ENCODE measurements at places on chromosomes 6 and 20.

GRCh38 chr6:31660381-31661261 lies at the start of gene C6orf47:
Gene C6orf47, minus strand, starts transcription at chr6:31660778. Its CDS starts 831 bp downstream, at chr6:31659947.
- peak; percentile 78 for DNase-seq

DNA sequence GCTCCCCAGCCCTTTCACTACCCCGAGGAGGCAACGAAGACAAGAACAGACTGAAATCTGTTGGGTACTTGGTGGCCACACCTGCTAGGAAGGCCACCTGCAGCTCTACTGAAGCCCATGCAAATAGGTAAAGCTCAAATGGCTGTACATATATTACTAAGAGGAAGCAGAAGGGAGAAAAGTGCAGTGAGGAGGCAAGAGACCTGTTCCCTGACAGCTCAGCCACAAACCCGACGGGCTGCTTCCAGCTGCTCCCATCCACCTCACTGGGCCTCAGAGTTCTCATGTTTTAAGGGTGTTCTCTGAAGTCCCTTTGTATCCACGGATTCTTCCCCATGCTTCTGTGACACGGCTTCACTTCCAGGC lies 24.6 kb downstream of the TRAM2 start:
- no peak for DNase-seq

DNA sequence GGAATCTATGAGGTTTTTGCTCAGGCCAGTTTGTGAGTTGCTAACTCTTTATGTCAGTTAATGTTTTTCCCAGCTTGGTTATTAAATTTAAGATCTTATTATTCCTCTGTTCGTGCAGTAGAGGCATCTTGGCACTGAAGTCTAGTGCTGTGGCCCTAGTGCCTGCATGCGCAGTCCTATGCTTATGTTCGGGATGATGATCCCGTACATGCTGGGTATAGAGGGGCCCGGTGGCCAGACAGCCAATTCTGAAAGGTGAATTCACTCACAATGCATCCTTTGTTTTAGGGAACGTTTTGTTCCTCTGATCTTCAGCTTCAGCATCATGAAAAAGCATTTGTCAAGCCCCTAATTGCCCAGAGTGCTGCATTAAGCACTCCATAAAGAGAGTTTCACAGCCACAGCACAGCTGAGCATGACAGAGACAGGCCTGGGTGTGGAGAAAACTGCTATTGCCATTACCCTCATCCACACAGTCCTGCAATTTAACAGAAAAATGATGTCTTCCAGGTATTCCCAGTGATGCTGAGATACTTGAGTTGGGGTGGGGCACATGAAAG lies 39.8 kb upstream of the BACH2 start:
- DNase-seq, result no peak

- no peak for DNase-seq
These were observed 153.4 kb downstream of the COL12A1 start for GRCh38 chr6:75052491-75052890.

- DNase-seq, result no peak
These were observed 433.2 kb downstream of the CD83 start for GRCh38 chr6:14550822-14551221.

GRCh38 chr6:31736021-31736767 lies at the start of gene CLIC1:
Gene CLIC1, minus strand, starts transcription at chr6:31736530. Its CDS starts 230 bp downstream, at chr6:31736300.
- peak; percentile 83 for DNase-seq

DNA sequence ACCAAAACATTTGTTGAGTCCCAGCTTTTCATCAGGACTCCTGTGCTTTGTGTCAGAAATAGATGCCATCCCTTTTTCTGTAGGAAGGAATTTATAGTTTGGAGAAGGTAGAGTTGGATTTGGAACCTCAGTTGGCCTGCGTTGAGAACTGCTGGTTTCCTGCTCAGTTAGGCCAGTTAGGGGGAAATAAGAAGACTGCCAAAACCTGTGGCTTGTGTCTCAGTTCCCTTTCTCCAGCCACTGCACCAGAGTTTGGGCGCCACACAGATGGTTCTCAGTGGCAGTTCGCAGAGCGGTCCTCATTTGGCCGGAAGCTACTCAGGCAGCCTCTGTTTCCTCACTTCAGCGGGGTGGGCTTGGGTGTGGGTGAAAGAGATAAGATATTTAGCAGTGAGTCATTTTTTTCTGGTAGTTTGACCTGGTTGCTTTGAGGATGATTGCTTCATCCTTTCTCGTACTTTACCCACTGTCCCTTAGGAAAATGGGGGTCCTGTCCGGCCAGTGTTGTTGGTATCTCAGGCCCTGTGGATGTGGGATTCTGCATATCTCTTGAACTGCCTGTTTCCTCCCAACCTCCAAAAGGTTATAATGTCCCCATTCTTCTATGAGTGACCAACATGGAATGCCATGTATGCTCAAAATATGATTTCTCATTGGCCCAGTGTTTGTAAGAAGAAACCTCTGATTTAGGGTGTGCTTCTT lies 53.7 kb downstream of the JARID2 start:
- DNase-seq, result peak; percentile 34

- no peak for DNase-seq
These were observed 175.4 kb downstream of the UTRN start for GRCh38 chr6:144460327-144461095.

GRCh38 chr6:15017261-15017660 lies 228.6 kb upstream of the JARID2 start:
- DNase-seq, result no peak

DNA sequence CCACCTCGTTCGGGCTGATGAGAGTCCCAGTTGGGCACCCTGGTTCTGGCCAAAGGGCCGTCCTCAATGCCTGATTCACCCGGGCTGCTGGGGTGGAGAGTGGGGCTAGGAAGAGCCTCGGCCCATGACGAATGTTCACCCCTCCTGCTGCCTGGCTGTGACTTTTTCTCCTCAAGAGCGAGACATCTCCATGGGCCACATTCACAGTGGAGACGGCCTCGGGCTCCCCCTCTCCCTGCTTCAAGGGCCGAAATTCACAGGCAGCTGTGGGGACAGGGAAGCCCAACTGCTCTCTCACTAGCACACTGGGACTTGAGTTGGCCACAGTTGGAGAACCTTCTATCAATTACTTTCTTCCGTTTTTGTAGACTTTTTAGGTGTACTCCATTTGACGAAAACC lies 138.0 kb downstream of the SYNDIG1 start:
- DNase-seq, result no peak

DNA sequence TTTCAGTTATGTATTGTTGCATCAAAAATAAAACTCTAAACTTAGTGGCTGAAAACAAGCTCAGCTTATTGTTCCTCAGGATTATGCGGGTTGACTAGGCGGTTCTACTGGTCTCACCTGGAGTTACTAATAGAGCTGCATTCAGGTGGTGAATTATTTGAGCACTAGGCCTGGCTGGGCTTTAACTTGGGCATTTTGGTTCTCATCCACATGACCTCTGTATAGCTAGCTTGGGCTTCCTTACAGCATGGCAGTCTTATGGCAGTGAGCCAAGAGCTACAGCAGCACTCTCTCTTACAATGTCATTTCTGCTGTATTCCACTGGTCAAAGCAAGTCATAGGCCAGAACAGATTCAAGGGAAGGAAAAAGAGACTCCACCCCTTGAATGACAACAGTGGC lies 1.6 kb downstream of the PGBD1 start:
- no peak for DNase-seq

DNA sequence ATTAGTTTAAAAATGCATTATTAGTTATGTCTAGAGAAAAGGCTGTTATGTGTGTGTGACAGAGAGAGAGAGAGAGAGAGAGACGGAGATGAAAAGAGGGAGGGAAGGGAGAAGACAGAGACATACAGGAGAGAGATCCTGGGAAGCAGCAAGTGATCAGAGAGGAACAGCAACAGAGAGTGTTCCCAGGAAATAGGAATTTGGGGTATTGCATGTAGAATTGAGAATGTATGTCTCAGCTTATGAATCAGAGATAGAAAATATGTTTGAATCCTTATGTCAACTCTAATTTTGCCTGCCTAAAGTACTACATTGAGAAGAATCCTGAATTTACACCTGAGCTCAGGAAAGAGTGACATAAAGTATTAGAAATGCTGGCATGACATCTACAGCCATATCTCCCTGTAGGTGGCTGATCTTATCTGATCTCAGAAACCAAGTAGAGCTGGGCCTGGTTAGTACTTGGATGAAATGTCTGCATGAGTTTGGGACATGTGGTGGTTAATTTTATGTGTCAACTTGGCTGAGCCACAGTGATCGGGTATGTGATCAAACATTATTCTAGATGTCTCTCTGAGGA lies 130.6 kb downstream of the TENT5A start:
- no peak for DNase-seq

DNA sequence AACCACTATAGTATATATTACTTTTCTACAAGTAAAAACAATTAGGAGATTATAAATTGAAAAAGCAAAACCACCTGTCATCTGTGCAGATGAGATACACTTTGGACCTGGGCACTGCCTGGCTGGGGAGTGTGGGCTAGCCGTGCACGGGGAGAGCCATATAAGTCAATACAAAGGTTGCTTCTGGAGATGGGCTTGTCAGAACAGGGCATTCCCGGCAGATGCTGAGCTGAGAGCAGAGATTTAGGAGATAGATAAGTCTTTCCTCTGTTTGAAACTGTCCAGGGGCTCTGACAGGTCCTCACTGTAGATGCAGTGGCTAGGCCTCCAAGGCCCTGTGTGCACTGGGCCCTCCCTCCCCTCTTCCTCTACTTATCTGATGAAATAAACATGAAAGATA lies 34.5 kb downstream of the CD164 start:
- no peak for DNase-seq

DNA sequence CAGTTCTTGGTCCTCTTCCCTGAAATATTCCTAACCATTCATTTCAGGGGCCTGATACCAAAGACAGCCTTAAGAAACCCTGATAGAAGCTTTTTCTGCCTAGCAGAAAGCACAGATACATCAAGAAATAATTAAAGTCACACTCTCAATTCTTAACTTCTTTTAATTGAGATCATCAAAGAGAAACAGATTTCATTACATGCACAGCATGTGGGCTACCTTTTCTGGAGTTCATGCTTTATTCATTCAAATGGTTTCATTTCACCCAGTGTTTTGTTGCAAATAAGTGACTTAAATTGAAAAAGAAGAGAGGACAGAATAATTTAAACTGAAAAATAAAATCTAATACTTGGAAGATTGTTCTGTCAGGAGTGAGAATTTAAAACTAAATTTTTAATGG lies 192.6 kb upstream of the GGTLC1 start:
- no peak for DNase-seq

- no peak for DNase-seq
These were observed 20.7 kb upstream of the ZMYND8 start for GRCh38 chr20:47377122-47377722.

GRCh38 chr6:56730663-56731529 lies 88.2 kb upstream of the DST start:
- peak; percentile 85 for DNase-seq

DNA sequence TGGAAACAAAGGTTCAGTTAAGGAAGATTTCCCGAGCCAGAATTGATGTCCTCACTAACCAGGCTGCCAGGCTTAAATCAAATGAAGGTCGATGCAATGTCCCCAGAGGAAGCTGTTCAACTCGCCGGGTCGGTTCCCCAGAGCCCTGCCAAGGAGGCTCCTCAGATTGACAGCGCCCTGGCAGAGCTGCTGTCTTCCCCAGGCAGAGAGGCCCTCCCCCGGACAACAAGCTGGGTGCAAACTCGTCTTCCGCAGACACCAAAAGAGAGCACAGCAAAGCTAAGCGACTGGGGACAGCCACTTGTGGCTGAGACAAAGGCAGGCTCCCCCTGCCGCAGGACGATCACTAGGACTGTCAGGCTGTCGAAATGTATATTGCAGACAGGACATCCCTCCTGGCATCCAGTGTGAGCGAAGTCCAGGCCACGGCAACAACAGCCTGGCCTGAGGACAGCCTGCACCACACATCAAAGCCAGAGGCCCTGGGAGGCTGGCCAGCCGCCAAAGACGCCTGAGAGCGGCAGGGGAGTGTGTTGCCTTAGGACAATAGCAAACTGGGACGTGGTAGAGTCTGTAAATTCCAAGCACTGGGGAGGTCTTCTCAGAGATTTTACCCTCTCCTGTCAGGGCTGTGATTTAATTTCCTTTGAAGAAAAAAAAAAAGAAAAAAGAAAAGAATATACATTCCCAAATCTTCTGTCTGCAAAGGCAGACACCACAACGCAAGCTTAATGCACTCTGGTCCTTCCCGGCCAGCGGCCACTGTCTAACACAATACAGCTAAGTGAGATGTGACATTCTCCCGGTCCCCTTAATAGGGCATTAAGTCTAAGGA lies 99.1 kb downstream of the HIVEP2 start:
- DNase-seq, result peak; percentile 80

- no peak for DNase-seq
These were observed 850.5 kb upstream of the MAP3K7 start for GRCh38 chr6:91437315-91437729.

- DNase-seq, result peak; percentile 10
These were observed 460.2 kb upstream of the BTBD3 start for GRCh38 chr20:11457488-11457887.

DNA sequence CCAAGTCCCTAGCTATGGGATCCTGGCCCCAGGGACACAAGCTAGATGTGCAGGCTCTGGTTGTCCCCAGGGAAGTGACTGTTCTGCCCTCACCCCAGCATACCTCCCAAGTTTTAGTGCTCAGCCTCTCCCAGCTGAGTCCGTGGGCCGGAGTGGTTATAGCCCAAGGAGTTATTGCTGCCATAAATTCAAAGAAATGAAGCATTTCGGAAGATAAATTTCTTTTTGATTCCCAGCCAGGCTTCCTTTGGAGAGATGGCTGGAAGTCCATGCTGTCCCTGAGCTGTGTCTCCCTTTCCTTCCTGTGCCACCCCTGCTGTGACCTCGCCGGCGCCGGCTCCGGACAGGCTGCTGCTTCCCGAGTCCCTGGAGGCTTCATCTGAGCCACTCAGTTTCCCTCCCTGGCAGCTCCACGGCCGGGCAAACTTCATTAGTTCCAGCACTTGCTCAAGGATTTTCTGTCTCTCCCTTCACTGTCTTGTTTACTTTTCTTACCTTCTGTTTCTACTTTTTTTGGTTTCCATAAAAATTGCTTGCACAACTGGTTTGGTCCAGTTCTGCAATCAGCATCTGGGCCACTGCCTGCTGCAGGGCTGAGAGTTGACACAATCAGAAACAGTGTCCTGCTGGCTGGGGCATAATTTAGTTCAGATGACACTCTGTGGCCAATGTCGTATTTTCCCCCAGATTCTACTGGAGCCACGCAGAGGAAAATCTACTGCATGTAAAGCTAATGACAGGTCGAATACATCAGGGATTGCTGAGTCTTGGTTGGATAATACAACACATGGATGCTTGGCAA lies 225.5 kb downstream of the SYNDIG1 start:
- peak; percentile 18 for DNase-seq

DNA sequence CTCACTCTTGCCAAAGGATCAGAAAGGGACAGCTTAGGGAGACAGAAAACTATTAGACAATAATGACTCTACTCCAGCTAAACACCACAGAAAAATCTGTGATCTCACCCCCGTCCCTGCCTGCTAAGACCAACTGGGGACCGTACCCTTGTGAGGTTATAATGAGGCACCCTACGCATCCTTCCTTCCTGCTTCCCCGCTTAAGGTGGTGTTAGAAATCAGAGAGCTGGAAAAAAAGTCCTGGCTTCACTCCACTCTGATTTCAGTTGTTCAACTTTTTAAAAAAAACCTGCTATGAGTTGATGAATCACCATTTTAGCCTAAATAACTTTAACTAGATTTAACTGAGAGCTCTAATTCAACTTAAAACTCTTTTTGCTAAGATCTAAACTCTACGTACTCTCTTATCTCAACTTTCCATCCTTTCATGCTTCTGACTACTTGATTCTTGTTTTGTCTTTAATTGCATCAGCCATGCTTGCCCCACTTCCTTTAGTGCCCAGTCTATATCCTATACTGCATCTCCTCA lies 35.8 kb upstream of the TMEM14A start:
- DNase-seq, result no peak
